EL (cell line): ENCODE measurements at places on chromosomes 12 and 14.

GRCh38 chr12:15131431-15131830 is 89.8 kb downstream of the RERG start:
- peak; percentile 6 for DNase-seq

DNA sequence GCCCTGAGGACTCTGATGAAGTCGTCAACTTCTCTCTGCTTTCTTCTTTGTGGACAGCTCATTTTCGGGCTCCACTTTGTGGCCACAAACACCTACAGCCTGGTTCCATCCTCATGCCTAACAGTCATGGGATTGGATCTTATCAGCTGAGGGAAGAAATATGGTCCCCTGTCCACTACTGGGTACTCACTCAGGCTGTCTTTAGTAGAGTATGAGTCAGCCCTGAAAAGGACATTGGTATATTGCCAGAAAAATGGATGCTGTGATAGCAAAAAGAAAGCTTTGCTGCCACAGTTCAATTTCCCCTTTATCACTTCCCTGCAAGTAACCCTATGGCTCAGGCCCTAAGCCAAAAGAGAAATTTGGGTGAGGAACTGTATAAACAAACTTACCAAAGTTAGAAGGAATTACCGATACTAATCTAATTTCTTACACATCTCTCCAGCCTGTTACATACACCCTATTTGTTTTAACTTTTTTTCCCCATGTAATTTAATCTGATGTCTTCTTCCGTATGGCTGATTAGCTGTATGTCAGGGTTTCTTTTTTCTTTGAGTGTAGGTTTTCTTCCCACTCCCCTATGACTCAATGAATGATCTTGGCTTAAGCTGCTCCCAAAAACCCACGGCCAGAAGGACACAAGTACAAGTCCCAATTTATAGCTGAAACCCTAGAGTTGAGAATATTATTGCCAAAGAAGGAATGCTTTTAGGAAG is 29.1 kb downstream of the MTHFD1 start:
- peak; percentile 64 for DNase-seq

DNA sequence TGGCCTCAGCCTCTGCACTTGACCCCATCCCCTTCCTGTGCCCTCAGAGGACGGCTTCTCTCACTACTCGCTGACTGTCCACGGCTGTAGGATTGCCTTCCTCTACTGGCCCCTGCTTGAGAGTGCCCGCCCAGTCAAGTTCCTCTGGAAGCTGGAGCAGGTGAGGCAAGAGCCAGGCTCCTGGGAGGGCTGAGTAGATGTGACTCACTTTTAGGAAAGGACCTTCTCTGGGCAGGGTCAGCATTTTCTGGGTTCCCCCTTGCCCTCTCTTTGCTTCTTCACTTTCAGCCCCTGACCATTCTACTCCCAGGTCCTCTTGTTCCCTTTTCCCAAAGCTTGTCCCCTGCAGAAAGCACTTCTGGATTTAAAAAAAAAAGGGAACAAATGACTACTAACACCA is 7.7 kb downstream of the CLSTN3 start:
- no peak for DNase-seq

- no peak for DNase-seq
Observed at GRCh38 chr14:62006116-62006731, 244.0 kb downstream of the SNAPC1 start.

DNA sequence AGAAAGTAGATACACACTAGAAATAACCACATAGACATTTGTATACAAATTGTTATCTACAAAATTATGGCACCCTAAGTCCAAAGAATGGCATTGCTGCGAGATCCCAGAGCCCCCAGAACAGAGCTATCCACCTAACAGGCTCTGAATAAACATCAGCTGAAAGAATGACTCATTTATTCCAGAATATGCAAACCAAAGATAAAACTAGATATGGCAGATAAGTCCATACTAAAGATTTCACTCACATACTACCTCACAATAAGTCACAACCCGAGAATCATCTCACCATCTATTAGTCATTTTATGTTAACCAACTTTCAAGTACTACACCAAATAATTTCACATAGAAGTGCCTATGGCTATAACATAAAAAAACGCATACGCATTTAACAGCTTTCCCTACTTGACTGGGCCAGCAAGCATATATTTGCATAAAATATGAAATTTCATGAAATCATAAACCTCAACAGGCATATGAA is 5.6 kb downstream of the CNIH1 start:
- DNase-seq, result peak; percentile 83

GRCh38 chr12:12559719-12560296 is 2.9 kb downstream of the DUSP16 start:
- no peak for DNase-seq

GRCh38 chr12:54437697-54438096 is 18.6 kb upstream of the ITGA5 start:
- DNase-seq, result no peak

DNA sequence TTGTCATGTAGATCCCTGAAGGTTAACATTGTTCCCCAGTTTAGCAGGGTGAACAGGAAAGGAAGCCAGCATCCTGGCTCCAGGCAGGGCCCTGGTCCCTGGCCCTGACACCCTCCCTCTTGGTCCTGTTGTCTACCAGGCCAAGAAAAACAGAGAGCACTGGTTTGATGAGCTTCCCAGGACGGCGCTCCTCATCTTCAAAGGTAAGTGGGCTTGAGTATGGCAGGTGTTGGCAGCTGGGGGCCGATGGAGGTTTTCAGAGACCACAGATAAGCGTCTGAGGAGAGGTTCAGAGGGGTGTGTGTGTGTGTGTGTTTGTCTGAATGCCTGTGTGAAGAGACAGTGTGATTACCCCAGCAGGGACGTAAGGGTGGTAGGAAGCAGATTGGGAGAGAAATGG is 56.3 kb downstream of the SLC8B1 start:
- DNase-seq, result no peak

DNA sequence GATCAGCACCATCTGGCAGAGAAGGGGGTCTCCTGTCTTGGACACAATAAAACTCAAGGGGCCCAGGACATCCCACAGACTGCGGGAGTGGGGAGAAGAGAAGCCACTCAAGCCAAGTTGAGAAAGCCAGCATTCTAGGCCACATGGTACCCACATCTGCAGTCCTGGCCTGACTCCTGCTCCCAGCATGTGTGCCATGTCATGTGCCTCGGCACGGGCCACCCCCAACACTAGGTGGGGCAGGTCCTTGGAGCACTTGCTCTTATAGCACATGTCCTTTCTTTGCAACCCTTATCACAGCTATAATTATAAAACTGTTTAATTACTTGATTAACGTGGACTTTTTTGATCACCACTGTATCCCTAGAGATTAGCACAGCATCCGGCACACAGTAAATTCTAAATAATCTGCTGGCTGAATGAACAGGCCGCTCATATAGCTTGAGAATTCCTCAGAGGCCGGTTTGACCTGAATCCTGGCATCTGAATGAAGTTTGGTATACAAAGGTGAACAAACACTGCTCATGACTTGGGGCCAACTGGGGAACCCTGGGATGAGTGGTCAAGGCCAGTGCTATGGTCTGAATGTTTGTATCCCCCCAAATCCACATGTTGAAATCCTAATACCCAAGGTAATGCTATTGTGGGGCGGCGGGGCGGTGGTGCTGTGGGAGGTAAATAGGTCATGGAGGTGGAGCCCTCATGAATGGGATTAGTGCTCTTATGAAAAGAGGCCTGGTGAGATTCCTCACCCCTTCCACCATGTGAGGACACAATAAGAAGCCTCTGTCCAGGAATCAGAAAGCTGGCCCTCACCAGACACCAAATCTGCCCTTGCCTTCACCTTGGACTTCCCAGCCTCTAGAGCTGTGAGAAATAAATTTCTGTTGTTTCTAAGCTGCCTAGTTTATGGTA is 6.6 kb downstream of the NCKAP5L start:
- no peak for DNase-seq

DNA sequence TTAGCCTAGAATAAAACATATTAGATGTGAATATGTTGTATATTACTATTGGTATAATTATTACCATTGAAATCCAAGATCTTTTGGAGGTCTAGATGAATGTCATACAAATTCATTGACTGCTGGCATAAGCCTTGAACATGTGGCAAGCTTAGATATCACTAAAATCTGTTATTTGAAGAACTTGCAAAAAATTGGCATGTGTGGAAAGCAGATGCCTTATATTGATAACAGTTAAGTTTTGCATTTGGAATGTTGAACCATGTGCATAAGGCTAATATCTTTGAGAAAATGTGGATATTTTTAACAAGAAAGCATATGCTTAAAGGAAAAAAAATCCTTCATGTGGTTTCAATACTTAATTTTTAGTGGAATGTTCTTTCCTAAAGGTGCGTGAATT is 203.6 kb upstream of the PRICKLE1 start:
- DNase-seq, result no peak

GRCh38 chr12:64120568-64120967 is 101.5 kb downstream of the KICS2 start:
- peak; percentile 49 for DNase-seq

GRCh38 chr12:84805474-84805858 is 107.1 kb downstream of the SLC6A15 start:
- DNase-seq, result no peak

DNA sequence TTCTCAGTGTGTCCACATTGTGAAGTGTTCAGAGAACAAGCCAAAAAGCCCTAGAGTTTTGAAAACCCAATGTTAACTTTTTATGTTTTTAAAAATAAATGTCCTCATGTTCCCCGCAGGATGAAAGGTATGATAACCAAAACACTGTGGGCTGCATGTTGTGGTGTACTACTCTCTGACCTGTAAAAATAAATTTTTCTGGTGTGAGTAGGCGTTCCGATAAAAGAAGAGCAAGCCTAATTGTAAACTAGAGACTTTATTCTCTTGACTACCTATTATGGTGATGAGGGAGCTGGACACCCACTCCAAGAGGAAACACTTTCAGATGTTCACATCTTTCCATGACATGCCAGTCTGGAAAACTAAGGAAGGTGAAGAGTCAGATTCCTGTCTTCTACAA is 18.2 kb downstream of the PTGER2 start:
- no peak for DNase-seq

DNA sequence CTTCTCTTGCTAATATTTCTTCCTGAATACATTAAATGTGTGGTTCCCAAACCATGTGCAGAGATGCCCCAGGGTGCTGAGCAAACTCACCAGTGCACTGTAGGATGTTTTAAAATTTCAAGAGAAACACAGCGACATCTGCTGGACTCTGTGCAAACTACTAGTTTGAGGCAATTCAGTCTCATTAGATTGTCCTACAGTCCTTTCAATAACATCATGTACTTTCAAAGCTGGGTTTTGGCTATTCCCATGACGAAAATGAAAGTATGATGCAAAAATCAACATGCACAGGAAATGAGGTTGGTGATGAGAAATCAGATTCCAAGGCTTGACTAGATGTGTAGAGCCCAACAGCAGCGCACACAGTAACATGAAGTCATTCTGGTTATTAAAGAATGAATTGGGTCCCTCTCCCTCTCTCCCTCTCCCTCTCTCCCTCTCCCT is 66.3 kb downstream of the CLIP1 start:
- peak; percentile 70 for DNase-seq

DNA sequence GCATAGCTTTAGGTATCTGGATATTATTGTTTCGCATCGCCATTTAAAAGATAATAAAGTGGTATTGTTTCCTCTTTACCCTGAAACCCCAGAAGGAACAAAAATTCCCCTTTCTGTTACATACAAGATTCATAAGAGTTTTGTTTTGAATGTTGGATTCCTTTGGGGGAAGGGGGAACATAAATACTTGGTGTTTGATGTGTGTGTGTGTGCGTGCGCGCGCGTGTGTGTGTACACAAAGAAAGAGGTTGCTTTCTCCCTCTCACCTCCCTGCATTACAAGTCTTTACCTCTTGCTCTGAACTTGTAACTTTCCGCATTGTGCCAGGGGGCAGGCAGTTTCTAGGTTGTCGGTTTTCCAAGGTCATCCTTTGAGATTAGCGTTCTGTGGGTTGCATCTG is 76.4 kb downstream of the GPATCH2L start:
- no peak for DNase-seq

DNA sequence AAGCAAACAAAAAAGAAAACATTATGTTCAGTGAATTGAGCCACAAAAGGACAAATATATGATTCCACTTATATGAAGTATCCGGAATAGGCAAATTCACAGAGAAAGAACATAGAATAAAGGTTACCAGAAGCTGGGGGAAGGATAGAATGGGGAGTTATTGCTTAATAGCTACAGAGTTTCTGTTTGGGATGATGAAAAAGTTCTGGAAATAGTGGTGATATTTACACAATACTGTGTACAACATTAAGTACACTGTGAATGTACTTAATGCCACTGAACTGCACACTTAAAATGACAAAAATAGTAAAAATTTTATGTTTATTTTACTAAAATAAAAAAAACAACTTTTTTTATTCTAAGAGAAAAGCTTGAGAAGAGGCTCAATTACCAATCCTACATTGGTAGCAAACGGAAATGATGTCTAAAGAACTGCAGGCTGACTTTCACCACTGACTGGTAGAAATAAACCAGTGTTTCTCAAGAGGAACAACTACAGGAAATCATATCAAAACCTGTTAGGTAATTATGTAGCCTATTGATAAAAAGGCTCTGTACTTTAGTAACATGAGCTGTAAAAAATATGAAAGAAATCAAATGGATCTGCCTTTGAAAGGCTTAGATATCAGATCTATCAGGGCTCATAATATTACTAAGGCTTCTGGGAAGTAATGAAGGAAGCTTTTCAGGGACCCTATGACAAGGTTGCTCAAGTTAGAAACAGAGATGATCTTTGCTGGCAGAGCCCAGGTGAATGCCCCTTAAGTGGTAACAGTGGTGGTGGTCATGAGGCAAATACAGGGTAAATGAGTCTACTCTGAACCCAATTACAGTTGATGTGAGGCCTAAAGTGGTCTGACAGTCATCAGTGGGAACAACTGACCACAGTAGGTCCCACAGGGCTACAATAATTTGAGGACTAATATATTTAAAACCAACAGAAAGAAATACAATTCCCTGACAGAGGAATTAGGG is 41.3 kb downstream of the BAZ1A start:
- DNase-seq, result no peak

GRCh38 chr14:69475194-69475818 is 9.2 kb upstream of the PLEKHD1 start:
- DNase-seq, result peak; percentile 18

GRCh38 chr14:88481794-88482193 is 73.0 kb downstream of the PTPN21 start:
- DNase-seq, result no peak

- no peak for DNase-seq
Observed at GRCh38 chr12:31312431-31312830, 13.5 kb downstream of the SINHCAF start.

DNA sequence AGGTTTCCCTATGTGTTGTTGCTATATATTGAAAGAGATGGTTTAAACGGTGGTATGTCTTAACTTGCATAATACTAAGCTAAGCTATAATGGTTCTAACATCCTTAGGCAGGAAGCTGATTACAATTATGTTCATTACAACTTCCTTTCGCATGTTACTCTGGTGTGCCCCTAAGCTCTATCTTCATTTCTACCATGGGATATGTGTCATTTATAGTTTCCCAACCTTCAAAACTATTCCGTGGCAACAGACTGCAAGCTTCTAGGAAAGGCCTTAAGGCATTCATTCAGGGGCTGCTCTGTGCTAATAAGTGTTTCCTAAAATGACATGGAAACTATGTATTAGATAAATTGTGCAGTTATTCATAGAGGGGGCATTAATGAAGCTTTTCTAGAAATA is 294.6 kb downstream of the GXYLT1 start:
- no peak for DNase-seq
